ENCODE measurements at places on chromosomes 6 and 20.

DNA sequence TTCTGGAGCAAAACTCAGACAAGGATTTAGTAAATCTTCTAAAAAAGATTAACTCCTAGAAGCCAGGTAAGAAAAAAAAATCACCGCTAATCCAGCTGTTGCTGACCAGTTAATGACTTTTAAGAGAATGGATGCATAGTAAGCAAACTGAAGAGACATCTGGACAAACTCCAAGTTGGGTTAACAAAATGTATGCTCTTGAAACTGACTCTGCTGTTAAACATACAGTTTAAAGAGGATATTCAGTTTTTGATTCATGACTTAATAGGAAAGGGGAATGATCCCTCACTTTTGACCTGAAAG, 70.4 kb downstream of the PLAGL1 start:
- DNase-seq = no peak

GRCh38 chr20:46056970-46057855, 28.2 kb downstream of the SLC12A5 start:
- no peak for DNase-seq

DNA sequence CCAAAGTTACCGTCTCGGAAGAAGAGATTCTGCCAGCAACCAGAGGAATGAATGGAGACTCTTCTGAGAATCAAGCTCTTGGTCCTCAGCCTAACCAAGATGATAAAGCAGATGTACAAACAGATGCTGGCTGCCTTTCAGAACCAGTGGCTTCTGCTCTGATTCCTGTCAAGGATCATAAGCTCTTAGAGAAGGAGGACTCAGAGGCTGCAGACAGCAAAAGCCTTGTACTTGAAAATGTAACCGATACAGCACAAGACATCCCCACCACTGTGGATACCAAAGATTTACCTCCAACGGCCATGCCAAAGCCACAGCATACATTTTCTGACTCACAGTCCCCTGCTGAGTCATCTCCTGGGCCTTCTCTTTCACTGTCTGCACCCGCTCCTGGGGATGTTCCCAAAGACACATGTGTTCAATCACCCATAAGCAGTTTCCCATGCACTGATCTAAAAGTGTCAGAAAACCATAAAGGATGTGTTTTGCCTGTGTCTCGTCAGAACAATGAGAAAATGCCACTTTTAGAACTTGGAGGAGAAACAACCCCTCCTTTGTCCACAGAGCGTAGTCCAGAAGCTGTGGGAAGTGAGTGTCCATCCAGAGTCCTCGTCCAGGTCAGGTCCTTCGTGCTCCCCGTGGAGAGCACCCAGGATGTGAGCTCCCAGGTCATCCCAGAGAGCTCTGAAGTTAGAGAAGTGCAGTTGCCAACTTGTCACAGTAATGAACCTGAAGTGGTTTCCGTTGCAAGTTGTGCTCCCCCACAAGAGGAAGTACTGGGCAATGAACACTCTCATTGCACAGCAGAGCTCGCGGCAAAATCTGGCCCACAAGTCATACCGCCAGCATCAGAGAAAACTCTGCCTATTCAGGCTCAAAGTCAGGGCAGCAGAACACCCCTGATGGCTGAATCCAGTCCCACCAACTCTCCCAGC, 109.6 kb downstream of the RTN4IP1 start:
- DNase-seq = peak; percentile 55

- no peak for DNase-seq
Observed at GRCh38 chr20:41191562-41192500, 54.5 kb downstream of the PLCG1 start.

- no peak for DNase-seq
Observed at GRCh38 chr20:20297752-20298151, 70.2 kb upstream of the INSM1 start.

GRCh38 chr6:53986721-53987521, 124.3 kb upstream of the MLIP start:
- no peak for DNase-seq

- no peak for DNase-seq
Observed at GRCh38 chr20:64247307-64247618, 8.3 kb upstream of the PCMTD2 start.

- no peak for DNase-seq
Observed at GRCh38 chr20:3679749-3680700, 1.8 kb downstream of the ADAM33 start.

- DNase-seq = no peak
Observed at GRCh38 chr6:31776485-31776988, 591 bp downstream of the VWA7 start.

GRCh38 chr20:24297993-24298392, 171.4 kb upstream of the SYNDIG1 start:
- DNase-seq = no peak

- no peak for DNase-seq
Observed at GRCh38 chr6:13355999-13356785, 27.9 kb upstream of the TBC1D7 start.

- DNase-seq = no peak
Observed at GRCh38 chr6:130928158-130928912, 101.1 kb downstream of the SMLR1 start.

GRCh38 chr20:63577317-63577894, 3.4 kb upstream of the HELZ2 start:
- no peak for DNase-seq

- no peak for DNase-seq
Observed at GRCh38 chr6:170046791-170047626, 243.9 kb downstream of the DLL1 start.

DNA sequence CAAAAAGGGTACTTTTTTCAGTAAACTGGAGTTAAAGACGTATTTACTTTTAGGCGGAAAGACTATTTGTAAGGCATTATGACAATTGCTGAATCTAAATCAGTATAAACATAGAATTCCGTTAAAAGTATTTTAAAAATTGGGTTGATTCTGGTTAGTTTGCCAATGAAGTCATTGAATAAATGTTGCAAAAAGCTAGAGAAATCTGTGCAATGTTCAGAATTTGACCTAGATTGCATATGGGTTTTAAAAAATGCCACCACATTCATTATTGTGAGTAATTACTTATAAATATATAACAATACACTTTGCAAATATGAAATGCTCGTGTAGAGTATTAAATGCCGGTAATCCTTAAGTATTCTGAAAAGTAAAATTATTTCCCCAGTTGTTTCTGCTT, 116.5 kb upstream of the EEF1E1 start:
- no peak for DNase-seq

DNA sequence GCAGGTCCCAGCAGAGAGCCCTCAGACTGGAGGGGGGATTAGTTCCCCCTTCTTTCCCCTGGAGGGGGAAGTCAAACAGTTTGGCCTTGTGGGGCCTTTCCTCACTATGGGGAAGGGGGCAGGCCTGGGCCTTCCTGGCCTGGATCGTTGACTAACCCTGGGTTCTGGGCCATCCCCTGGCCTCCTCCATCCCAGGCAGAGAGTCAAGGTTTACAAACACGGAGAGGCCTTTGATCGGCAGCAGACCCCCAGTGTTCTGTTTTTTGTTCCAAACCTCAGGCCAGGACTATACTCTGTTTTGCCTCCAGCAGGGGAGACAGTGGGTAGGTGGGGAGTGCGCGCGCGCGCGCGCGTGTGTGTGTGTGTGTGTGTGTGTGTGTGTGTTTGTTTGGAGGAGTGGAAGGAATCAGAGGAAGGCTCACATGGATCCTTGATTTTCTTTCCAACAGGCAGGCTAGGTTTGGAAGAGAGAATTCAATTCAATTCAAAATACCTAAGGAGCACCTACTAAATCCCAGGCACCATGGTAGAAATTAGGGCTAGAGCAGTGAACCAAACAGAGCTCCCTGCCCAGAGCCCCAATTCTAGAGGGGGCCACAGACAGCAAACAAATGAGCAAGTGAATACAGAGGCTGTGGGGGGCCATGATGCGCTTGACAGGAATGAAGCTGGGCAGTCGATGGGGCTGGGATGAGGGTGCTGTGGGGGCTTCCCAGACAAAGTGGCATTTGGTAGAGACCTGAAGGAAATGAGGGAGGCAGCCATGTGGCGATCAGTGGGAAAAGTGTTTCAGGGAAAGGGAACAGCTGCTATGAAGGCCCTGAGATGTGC, 14.8 kb downstream of the TP53RK start:
- no peak for DNase-seq

- no peak for DNase-seq
Observed at GRCh38 chr20:57170343-57170742, 96.1 kb downstream of the BMP7 start.

DNA sequence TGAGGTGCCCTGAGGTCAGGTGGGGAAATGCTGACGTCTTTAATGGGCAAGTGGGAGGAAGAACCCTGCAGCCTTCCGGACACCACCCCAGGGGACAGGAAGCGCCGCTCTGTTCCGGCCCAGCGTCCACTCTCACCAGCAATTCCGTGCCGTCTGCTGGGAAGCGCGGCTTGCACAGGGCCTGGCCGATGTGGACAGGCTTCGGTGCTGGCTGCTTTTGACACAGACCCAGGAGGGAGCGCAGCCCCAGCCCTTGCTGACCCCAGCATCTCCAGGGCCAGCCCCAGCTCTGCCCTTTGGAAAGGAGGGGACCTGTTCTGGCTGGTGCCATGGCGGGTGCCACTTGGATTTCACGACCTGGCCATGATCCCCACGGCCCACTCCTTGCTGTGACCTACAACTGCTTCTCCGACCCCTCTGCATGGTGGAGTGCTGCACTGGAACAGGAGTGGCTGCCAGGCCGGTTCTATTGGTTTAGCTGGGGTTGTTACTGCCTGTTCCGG, 123.2 kb downstream of the DLL1 start:
- no peak for DNase-seq

- DNase-seq = peak; percentile 1
Observed at GRCh38 chr6:34425132-34425497, 754 bp downstream of the RPS10 start.

- DNase-seq = no peak
Observed at GRCh38 chr6:150323205-150323604, 45.6 kb upstream of the IYD start.

GRCh38 chr6:156809034-156809433, 31.9 kb downstream of the ARID1B start:
- no peak for DNase-seq

GRCh38 chr6:6694825-6695624, 106.5 kb downstream of the LY86 start:
- DNase-seq = no peak

- DNase-seq = no peak
Observed at GRCh38 chr20:40056171-40056570, 632.9 kb downstream of the MAFB start.

- DNase-seq = no peak
Observed at GRCh38 chr6:110653381-110653780, 161.9 kb downstream of the CDK19 start.

- DNase-seq = no peak
Observed at GRCh38 chr6:151205721-151206600, 33.8 kb upstream of the AKAP12 start.

GRCh38 chr6:1720620-1721322, 111.1 kb downstream of the FOXC1 start:
- no peak for DNase-seq

- no peak for DNase-seq
Observed at GRCh38 chr6:10461850-10462249, 47.0 kb upstream of the TFAP2A start.

DNA sequence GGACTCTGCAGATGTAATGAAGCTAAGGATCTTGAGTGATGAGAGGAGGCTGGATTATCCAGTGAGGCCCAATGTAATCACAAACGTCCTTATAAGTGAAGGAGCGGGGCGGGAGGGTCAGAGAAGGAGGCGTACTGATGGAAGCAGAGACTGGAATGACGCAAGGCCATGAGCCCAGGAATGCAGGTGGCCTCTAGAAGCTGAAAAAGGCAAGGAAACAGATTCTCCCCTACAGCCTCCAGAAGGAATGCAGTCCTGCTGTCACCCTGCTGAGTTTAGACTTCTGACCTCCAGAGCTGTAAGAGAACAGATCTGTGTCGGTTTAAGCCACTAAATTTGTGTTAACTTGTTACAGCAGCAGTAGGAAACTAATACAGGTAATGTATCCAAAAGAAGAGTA, 227.9 kb downstream of the PTPRT start:
- DNase-seq = no peak

DNA sequence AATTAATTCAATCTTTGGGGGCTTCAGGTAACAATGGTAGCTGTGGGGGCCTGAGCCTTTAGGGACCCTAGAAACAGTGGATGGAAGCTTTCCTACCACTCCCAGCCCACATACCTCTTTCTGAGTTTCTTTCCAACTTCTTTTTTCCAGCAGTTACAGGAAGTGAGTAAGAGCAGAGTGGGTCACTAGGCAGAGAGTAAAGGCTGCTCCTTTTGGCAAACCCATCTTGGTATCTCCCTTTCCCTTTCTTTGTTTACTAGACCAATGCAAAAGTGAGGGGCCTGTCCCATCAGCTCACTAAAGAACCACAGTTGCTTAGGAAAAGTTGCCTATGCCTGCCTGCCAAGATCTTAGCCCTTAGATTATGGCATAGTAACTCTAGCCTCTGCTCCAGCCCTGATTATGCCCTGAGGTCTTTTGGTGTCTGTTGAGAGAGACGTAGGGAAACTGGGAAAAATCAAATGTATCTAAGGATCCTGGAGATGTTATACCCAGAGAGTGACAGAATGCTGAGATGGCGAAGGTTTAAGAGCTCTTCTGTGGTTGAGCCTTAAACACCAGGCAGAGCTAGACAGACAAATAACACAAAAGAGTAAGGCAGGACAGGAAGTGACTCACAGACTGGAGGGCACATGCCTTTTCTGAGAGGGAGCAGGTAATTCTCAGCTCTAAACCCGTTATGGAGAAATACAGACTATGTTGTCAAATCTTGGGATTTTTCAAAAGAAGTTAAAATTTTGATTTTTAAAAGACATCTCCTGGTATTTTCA, 31.3 kb downstream of the TRMT6 start:
- DNase-seq = no peak

DNA sequence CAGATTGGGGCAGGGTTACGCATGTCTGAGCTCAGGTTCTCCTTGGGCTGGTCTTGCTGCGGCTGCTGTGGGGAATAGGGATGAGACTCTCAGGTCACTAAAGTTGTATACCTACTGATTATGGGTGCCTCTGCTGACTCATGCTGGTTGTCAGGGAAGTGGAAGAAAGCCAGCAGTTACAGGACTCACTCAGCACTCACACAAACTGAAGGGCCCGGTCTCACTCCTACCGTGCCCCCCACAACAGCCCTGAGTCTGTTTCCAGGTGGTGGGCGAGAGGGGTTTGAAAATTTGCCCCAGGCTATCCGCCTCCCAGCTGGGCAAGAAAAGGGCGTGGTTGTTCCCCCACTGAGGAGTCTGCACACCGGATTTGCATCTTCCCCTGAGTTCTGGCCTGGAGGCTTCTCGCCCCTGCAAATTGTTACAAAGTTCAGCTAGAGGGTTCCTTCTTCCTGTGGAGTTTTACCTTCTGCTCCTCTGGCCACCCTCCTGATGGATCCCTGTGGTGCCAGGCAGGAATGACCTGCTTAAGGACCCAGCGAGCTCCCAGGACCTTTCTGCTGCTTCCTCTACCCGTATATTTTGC, 659.2 kb downstream of the HDGFL1 start:
- DNase-seq = no peak

GRCh38 chr20:34663213-34663943, 13.5 kb downstream of the PIGU start:
- DNase-seq = no peak
